ENCODE measurements at places on chromosomes 5 and 9.
A peak's percentile ranks its signal among the peaks of the same experiment; 100 is the strongest.

DNA sequence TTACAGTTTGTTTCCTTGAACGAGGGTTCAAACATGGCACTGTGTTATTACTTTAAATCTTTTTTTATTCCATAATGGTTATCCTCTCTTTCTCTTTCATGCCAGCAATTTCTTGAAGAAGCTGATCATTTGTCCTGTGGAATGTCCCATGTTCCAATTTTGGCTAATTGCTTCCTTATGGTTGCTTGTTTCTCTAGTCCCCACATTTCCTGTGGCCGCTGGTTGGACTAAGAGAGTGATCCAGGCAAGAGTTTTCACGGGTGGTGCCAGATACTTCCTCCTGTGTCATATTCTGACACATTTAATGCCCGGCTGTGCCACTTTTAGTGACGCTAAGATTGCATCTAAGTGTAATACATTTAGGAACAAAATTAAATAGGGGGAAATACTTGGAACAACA is 83.8 kb upstream of the FAM169A start:
- DNase-seq = peak; percentile 71

DNA sequence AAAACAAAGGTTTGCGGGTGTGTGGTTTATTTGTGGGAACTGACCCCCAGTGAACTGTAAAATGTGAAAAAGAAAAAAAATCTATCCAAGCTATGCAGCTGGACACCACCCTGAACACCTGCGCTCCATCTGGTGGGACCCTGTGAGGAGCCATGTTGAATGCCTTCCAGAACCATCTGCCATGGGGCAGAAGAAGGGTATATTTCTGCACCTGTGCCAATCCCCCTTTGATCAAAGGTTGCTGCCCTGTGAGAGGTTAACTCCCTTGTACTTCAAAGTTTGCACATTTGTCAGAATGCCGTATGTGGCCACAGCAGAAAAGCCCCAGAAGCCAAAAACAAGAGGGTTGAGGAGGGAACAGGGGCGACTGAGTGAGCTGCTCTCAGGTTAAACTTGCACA is 148.5 kb upstream of the ALDH1B1 start:
- DNase-seq = no peak

- DNase-seq = no peak
These were observed 212.8 kb upstream of the ADAMTSL1 start for GRCh38 chr9:18261181-18261580.

DNA sequence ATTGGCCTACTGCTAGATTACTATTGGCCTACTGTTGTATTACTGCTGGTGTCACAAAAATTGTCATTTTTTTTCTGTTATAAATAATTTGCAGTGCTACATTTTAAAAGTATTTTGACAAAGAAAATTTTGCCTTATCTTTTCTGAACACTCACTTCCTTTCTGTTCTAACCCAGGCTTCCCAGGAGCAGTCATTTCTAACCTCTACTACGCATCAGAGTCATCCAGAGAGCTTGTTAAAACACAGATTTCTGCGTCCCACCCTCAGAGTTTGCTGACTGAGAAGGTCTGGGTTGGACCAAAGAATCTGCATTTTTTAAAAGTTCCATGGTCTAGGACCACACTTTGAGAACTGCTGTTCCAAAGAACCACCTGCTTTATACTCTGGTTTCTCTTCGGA is 306.1 kb downstream of the GLIS3 start:
- no peak for DNase-seq

GRCh38 chr5:134957920-134958608 is 9.6 kb upstream of the CATSPER3 start:
- no peak for DNase-seq

GRCh38 chr5:90308787-90309585 is 100.6 kb downstream of the CETN3 start:
- DNase-seq = no peak

- no peak for DNase-seq
These were observed 24.9 kb downstream of the RNF130 start for GRCh38 chr5:180046656-180047055.

All from foreskin fibroblast (primary cell).